ENCODE measurements at places on chromosomes 12 and 14. TPM values are rescaled to one million over a fixed set of nuclear protein-coding genes. Genes with fewer than 3 reads are reported as not detected.

DNA sequence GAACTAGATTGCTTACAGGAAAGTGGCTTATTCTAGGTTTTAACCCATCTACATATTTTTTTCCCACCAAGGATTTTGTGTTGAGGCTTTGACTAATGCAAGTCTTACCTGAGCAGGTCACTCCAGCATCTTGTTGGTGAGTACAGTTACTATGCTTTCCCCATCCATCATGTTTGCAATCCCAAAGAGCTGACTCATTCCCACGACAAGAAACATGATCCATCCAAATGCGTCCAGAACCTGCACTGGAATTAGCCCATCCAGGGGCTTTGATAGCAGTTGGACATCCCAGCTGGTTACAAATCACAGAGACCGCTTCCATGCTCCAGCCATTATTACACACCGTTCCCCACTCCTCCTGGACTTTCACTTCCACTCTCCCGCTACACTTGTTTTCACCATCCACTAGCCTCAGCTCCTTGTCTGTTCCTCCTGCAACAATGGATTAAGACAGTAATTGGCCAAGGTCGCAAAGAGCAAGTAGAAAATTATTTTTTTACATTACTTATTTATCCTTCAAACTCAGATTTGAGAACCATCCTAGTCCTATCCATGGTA, 2.5 kb downstream of the CD163 start:
- no peak for DNase-seq

Gene OVCH1
- total RNA-seq, result not detected

DNA sequence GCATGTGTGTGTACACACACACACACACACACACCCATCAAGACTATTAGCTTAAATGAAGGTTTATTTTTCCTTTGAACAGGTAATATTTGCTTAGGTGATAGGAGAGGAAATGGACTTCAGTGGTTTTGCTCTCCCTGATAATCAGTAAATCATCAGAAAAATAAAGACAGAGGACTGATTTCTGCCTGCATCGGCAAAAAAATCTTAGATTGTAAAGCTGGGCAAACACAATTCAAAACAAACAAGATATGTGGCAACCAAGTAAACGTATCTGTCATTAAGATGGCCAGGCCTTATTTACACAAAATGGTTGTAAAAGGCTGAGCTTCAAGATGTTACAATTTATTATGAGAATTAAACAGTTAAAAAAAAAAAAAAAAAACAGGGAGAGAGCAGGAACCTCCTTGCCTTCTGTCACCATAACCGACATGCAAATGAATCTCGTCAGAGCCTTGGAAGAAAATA, 31.3 kb downstream of the PRKD1 start:
- no peak for DNase-seq

DNA sequence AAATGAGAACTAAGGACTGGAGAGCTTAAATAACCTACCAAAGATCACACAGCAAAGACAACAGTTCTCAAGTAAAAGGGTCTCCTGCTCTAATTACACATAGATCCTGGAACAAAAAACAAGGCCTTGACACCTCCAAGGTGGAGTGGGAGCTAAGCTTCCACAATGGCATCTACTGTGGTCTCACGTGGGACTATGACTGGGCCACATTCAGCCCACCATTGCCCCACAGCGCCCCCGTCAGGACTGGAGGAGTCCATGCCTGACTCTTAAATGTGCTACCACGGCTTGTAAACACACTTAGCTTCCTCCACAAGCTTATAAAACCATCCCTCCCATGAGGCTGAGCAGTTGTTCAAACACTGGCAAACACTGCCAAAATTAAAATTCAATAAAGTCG, 88.5 kb downstream of the GCH1 start:
- DNase-seq, result no peak
